ENCODE measurements at places on chromosomes 6 and 20.
A peak's percentile ranks its signal among the peaks of the same experiment; 100 is the strongest.

- no peak for DNase-seq
Observed at GRCh38 chr20:17816804-17817587, 117.2 kb downstream of the BANF2 start.

DNA sequence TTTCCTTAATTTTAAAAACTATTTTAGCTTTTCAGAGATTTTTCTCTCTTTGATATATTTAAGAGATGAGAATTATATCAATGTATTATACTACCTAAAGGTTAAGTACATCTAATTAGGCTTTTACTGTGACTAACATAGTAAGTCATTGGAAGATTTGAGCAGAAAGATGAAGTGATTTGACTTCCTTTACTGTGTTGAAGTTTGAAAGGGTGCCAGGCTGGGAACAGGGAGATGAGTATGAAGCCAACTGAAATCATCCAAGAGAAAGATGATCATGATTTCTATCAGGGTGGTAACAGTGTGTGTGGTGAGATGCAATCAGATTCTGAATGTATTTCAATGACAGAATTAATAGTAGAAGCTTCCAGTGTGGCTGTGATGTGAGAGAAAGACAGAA is 87.3 kb downstream of the TRDN start:
- no peak for DNase-seq

DNA sequence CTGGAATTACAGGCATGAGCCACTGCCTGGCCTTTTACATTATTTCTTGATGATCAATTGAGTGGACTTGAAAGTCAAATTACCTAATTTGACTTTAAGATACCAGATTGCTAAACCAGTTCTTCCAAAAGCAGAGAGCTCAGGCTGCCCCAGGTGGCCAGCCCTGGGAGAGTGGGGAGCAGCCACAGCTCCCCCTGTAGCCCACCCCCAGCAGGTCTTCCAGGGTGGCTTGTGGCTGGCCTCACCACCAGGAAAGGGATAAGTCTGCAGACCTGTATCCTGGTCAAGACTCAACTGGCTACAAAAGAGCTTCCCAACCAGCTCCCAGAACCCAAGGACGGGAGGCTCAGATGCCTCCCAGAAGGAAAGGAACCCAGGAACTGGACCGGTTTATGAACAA is 23.8 kb upstream of the AKAP12 start:
- DNase-seq, result no peak

GRCh38 chr20:7772371-7772770 is 167.9 kb downstream of the HAO1 start:
- DNase-seq, result no peak

GRCh38 chr20:40331807-40332560 is 357.1 kb downstream of the MAFB start:
- DNase-seq, result no peak

- DNase-seq, result no peak
Observed at GRCh38 chr20:47922269-47922668, 137.0 kb upstream of the SULF2 start.

- DNase-seq, result no peak
Observed at GRCh38 chr6:138500045-138500665, 861 bp upstream of the NHSL1 start.

GRCh38 chr20:22339091-22339881 is 245.1 kb downstream of the FOXA2 start:
- DNase-seq, result no peak

GRCh38 chr20:17179840-17180239 is 47.0 kb upstream of the PCSK2 start:
- DNase-seq, result no peak

- no peak for DNase-seq
Observed at GRCh38 chr20:1334761-1335160, 5.8 kb upstream of the SDCBP2 start.

- no peak for DNase-seq
Observed at GRCh38 chr20:17624070-17624469, 54.2 kb downstream of the DSTN start.

- no peak for DNase-seq
Observed at GRCh38 chr20:709991-710779, 34.6 kb upstream of the SCRT2 start.

DNA sequence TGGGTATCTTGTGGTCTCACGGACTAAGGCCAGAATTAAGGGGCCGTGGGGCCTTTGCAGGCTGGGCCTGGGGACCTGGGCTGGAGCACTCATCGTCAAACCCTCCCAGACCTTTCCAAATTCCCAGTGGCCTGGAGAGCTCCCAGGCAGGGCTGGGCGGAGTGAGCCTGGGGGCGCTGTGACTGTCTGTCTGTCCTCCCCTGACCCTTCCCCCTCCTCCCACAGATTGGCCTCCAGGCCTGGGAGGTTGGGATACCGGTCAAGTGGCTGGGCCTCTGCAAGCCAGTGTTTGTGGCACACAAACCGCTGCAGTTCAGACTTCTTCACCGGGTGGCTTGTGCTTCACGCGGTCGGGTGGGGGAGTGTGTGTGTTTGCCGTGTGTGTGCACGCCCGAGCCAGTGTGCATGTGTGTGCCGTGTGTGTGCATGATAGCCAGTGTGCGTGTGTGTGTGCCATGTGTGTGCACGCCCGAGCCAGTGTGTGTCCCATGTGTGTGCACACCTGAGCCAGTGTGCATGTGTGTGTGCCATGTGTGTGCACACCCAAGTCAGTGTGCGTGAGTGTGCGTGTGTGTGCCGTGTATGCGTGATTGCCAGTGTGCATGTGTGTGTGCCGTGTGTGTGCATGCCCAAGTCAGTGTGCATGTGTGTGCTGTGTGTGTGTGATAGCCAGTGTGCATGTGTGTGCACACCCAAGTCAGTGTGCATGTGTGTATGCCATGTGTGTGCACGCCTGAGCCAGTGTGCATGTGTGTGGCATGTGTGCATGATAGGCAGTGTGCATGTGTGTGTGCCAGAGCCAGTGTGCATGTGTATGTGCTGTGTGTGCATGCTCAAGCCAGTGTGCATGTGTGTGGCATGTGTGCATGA is 6.3 kb downstream of the RBBP8NL start:
- DNase-seq, result no peak

DNA sequence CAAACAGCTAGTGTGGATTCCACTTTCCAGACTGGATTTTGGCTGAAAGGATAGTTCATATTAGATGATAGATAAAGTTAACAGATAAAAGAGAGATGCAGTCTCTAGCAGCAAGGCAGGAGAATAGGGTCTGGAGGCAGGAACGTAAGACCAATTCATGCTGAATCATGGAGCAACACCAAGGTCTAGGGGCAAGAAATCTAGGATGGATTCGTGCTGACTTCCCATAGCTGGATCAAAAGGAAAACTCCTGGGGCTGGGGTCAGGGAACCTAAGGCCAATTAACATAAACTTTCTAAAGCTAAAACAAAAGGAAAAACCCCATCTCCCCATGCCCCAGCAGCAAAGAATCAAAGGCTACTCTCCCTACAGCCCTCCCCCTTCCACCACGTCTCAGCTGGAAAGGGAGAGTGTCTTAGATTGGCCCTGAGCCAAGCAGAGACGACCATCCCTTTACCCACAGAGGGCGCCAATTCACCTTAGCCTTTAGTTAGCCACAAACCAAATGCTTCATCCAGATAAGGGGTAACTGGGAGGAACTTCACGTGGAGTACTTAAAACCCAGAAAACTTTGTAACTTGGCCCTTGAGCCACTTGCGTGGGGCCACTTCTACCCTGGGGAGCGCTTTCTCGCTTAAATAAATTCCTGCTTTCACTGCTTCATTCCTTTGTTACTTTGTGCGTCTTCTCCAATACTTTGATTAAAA is 7.6 kb downstream of the TREM1 start:
- peak; percentile 44 for DNase-seq

DNA sequence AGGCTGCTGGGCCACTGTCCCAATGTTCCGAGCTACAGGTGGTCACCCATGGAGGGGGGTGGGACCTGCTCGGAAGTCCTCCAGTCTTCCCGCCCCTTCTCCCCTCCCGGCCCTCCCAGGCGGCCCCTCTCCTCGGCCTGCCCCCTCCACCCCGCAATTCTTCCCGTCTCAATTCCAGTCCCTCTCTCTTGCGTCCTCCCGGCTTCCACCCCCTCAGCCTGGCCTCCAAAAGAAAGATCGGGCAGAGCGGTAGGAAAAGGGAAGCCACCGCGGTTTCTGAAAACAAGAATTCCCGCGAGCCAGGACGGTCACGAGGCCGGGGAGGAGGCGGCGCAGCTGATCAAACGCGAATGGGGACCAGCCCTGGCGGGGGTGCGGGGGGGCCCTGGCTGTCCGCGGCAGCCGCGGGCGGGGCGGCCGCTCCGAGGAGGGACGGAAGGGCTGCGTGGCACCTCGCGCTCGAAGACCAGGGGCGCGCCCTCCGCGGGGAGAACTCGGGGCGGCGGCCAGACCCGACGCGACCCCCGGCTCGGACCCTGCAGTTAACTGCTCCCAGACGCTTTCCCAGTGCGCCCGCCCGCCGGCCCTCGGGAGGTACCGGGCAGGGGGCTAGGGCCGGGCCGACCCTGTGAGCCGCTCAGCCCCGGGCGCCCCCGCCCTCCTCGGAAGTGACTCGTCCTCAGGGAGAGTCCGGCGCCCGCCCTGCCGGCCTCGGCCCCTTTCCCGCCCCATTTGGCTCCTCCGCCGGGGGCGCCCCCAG is 1.0 kb downstream of the PXDC1 start:
- no peak for DNase-seq

DNA sequence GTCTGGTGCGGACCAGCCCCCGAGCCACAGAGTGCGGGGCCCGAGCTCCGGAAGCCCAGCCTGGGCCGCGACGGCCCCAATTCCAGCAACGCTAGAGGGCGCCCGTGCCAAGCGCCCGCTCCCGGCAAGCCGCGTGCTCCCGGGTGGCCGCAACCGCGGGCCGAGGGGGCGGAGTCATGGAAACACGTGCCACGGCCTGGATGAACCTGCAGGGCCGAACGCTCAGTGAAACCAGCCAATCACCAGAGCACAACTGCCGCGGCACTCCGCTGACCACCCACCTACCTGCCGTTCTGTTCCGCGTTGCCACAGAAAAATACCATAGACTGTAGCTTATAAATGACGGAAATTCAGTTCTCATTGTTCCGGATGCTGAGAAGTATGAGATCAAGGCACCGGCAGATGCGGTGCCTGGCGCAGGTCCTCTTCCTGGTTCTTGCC is 85.7 kb upstream of the FOXC1 start:
- DNase-seq, result peak; percentile 49

DNA sequence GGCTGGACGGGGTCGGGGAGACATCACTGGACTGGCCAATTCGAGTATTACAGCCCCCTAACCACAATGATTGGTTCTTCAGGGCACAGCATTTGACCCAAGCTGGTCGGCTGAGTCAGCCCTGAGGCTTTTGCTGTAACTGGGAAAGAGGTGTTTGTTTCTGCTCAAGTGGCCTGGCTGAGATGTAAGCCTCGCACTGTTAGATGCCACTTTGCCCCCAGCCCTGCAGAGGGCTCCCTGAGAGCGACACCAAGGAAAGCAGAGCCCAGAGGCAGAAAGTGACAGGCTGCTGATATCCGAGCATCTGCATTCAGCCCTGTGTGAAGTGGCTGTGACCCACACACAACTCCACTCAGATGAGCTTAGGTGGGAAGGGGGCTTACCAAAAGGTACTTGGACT is 19.4 kb downstream of the ERGIC3 start:
- DNase-seq, result no peak

- DNase-seq, result no peak
Observed at GRCh38 chr6:51213811-51214210, 395.1 kb downstream of the TFAP2B start.

DNA sequence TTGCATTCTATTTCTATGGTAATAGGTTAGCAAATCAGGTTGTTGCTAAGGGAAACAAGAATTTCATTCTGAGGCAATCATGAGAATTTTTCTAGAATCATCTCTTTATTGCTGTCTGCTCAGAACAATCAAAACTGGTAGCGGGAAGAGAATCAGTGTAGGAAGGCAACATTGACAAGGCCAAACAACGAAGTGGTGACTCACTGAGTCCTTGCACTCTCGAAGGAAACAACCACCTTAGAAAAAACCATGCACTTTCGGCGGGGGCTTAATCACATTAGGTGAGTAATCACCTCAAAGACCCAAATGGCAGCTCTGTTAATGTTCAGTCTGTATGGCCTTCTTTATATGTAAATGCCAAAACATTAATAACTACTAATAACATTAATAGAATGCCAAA is 78.8 kb upstream of the MAP7 start:
- DNase-seq, result no peak

GRCh38 chr6:160505970-160506369 is 157.8 kb downstream of the SLC22A3 start:
- no peak for DNase-seq

Data from stimulated activated CD4-positive, alpha-beta T cell treated with anti-CD3 and anti-CD28 coated beads, TNF-alpha, amount 100 ng/mL, for 24 hours (primary cell).